Thoracic aorta (tissue), 2 donors: ENCODE measurements at places on chromosomes 7 and 10. TPM values are rescaled to one million over a fixed set of nuclear protein-coding genes. Genes with fewer than 3 reads are reported as not detected.

Gene TSC22D4
- 25.7 TPM for total RNA-seq

Gene RBP4
- 23.1 TPM for total RNA-seq

Gene ANKRD30A
- not detected for total RNA-seq

Gene CD36
- total RNA-seq = 68.6 TPM

Gene HMX2
- total RNA-seq = not detected

Gene ENTPD7
- total RNA-seq = 14.8 TPM

Gene PCLO
- total RNA-seq = 0.95 TPM

Gene DEPP1
- total RNA-seq = 661 TPM

Gene TEX36
- total RNA-seq = not detected

Gene ZCCHC24
- total RNA-seq = 66.9 TPM

Gene GIMAP4
- 29.3 TPM for total RNA-seq

Gene MRC1
- total RNA-seq = 62.6 TPM
